ENCODE measurements at places on chromosomes 3 and 15.

DNA sequence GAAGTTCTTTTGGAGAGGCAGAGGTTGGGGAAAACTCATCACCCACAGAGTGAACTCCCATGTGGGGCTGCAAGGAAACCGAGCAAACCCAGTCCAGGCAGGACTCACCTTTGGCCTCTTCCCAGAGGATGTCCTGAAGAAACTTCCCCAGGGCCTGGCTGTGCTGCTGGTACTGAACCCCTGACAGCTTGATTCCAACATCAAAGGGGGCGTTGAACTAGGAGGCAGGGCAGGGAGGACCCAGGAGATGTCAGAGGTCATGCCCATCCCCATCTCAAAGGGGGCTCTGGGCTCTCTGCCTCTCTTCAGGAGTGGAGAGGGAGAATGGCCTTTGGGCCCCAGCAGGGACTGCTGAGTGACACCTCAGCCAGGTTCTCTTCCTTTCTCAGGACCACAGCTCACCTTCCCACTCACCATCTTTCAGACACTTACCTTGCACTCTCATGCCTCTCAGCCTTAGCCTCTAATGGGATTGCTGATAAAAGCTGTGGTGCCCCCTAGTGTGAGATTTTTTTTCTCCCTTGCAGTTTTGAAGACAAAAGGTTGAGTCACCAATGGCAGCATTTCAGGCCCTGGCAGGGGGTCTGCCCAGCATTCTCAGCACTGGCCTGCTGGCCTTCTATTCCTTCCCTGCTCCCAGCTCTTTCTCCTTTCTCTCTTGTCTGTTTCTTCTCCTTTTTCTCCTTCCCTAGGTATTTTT is 6.0 kb downstream of the GHRL start:
- no peak for DNase-seq

- DNase-seq, result no peak
Measured at GRCh38 chr3:114022145-114022802, 34.1 kb downstream of the CCDC191 start.

DNA sequence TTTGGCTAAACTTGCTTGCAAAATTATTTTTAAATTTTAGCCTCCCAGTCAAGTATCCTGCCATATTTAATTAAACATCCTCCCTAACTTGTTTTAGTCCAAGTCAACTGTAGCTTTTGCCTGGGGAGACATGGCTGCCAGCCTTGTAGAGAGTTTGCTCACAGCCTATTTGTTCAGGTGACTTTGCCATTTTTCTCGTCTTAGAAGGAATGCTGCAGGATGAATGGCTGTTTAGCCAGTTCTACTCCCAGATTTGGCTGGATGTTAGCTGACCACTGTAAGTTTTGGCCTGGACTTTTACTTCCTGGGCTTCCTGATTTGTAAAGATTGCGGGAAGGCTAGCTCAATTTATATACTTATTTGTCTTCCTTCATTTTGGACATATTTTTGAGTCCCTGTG is 236.4 kb upstream of the SGO1 start:
- no peak for DNase-seq

GRCh38 chr3:129379582-129380358 is 48.7 kb downstream of the EFCAB12 start:
- DNase-seq, result no peak

- no peak for DNase-seq
Measured at GRCh38 chr3:102885289-102885688, 450.5 kb downstream of the ZPLD1 start.

DNA sequence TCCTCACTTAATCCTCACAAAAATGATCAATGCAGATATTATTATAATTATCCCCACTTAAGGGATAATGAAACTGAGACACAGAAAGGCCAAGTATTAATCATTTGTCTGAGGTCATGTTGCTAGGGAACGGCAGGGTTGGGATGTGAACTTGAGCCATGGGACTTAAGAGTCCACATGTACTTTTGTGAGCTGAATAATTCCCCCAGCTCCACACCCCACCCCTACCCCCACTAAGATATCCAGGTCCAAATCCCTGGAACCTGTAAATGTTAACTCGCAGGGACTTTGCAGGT is 290.5 kb upstream of the GADL1 start:
- DNase-seq, result no peak

DNA sequence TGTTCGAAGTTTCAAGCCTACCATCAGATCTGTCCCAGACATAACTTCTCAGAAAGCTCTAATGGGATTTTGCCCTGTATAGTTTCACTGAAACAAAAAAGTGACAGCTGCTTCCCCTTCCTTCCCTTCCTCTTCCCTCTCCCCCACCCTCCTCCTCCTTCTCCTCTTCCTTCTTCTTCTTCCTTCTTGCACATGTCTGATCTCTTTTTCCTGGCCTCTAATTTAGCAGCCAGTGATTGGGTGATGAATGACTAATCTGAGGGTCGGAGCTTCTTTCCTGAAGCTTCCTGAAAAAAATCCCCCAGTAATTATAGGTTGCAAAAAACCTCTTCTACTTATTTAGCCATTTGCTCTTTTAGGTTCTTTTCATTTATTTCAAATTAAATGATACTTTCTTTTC is 168.7 kb downstream of the POTEB3 start:
- DNase-seq, result no peak

DNA sequence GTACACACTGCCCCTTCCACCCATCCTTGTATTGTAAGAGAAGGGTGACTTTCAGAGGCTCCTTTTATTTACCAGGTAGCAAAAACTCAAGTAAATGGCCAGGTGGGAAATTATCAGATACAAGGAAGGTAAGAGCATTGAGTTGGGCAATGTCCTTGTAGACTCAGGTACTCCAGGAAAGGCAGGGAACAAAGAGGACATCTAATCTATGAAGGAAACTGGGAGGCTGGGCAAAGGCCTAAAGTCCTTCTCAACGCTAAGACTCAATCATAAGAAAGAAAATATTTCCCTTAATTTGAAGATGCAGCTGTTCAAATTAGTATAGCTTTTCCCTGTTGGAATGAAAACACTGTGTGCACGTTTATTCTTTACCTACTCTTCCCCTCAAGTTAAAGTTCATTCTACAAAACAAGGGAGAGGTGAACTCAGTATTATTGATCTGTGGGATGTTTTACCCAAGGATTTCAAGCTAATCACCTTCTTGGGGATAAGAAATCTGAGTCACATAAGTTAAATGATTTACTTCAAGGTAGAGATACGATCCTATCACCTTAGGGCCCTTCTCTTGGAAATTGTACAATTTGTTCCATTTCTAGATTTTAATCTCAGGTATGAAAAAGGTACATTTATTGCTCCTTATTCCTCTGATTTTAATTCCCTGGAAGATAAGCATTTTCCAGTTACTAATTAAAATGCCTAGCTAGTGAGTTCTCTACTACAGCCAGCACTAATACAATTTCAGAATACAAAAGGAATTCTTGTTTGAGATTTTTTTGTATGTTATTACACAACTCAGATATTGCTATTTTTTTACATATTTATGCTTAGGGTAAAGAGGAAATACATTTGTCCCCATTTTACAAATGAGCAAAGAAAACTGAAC is 80.6 kb downstream of the PLD1 start:
- no peak for DNase-seq
